ENCODE measurements at places on chromosomes 16 and 17.

GRCh38 chr17:8820311-8821010, 21.3 kb upstream of the MFSD6L start:
- DNase-seq, result no peak

DNA sequence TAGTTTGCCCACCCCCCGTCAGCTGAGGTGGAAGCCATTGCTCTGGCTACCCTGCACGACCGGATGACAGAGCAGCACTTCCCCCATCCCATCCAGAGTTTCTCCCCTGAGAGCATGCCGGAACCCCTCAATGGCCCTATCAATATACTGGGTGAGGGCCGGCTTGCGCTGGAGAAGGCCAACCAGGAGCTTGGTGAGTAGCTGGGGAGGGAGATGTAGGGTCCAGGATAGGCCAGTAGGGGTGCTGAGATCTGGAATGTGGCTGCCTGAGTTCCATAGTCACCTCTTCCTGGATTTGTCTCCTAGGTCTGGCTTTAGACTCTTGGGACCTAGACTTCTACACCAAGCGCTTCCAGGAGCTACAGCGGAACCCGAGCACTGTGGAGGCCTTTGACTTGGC, 6.4 kb downstream of the PFAS start:
- no peak for DNase-seq

- DNase-seq, result no peak
Measured at GRCh38 chr17:78237401-78238012, 6.1 kb downstream of the TMEM235 start.

DNA sequence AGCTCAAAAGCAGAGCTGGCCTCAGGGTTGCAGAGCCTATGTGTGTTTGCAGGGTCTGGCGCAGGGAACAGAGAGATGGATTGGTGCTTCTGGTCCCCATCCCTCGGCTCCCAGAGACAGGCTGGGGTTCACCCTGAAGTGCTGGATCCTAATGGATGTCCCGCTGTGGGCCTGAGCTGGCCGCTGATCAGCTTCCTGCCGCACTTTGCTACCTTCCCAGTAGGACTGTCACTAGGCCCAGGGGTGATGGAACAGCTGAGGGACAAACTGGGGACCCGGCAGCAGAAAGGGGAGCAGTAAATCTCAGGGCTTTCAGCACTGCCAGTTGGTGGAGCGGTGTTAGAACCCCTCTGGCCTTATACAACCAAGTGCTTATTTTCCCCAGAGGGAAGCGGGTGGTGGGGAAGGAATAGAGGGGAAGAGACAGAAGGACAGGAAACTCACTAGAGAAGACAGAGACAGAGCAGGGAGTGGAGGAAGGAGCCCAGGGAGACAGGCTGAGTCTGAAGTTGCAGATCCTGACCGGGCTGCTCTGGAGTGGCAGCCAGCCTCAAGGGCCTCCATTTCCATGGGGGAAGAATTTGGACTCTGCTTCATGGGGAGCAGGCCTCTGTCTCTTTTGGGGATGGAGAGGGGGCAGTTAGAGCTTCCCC, 78.6 kb downstream of the MRM1 start:
- no peak for DNase-seq

DNA sequence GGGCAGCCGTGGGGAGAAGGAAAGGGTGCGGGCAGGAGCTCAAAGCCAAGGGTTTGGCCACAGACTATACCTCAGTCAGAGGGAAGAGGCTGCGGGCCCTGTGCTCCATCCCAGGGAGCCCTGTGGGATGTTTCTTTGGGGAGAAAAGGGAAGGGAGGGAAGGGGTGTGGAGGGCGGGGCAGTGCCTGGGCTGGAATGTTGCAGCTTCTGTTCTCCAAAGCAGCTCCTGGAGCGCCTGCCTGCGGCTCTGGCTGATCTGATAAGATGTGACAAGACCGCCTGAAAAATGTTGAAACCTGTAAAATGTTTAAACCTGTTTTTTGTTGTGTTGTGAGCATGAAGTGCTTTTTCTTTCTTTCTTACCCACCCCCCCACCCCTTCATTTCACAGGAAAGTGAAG, 32.8 kb downstream of the WNT3 start:
- DNase-seq, result no peak

All from NCI-H526 treated with DMSO at 0.1 percent for 48 hours (cell line).